ENCODE measurements at places on chromosomes 5 and 9. TPM values are rescaled to one million over a fixed set of nuclear protein-coding genes. Genes with fewer than 3 reads are reported as not detected.

Gene PDE6A
- not detected for total RNA-seq

- DNase-seq: no peak
- no peaks in the 10 kb centered on the region for H3K36me3 ChIP-seq
- no peak overlapping the region for H3K4me3 ChIP-seq
- H3K4me1 ChIP-seq: peaks cover 10% of the 10 kb centered on the region
- no peaks in the 10 kb centered on the region for H3K27me3 ChIP-seq
Observed at GRCh38 chr5:82107267-82107666, 135.4 kb downstream of the ATG10 start.

DNA sequence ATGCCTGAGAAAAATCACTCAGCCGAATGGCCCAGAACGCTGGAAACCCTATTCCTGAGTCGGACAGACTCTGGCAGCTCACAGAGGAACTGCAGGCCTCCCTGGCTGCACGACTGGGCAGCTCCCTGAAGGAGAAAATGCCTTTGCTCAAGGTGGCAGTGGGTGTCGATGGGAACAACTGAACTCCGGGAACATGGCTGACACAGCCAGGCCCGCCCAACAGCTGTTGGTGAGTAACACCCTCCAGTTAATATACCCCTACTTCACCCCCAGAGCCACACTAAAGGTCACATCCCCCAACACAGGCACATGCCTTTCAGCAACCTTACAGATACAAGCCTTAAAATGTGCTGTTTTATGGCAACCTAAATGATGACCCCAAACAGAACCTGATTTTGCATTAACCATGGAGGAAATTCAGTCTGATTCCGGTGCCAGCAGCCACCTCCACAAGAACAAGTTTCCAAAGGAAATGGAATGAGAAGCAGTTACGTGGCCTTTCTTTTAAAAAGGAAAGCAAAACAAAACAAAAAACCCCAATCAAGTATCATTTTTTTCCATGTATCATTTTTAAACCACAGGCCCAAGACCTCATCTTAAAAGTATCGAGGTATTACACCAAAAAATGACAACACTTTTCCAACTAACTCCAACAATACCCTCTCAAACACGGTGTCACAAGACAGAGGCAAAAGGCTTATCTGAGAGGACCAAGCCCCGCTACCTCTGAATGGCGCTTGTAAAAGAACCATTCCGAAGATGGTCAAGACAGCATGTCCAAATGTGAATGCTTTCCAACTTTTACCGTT lies 3.1 kb downstream of the KLF9 start:
- no peaks in the 10 kb centered on the region for H3K36me3 ChIP-seq
- H3K27me3 ChIP-seq: no peaks in the 10 kb centered on the region
- peaks cover 50% of the 10 kb centered on the region for H3K4me1 ChIP-seq
- peak overlapping the region; percentile 58 for H3K4me3 ChIP-seq

DNA sequence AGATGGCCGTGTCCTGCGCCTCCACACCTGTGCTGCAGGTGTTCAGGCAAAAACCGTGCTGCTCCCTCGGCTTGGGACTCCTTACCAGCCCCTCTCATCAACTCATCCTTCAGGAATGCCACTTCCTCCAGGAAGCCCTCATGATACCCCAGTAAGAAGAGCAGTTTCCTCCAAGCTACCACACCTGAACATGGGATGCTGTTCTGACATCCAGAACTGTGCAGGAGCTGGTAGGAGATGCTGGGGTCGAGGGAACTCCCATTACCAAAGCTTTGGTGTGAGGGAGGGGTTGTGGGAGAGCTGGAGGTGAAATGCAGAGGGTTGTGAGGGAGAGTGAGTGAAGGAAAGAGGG lies 18.9 kb downstream of the CARD19 start:
- H3K4me3 ChIP-seq: no peak overlapping the region
- H3K4me1 ChIP-seq: peaks cover 18% of the 10 kb centered on the region
- H3K36me3 ChIP-seq: peaks cover 6% of the 10 kb centered on the region

DNA sequence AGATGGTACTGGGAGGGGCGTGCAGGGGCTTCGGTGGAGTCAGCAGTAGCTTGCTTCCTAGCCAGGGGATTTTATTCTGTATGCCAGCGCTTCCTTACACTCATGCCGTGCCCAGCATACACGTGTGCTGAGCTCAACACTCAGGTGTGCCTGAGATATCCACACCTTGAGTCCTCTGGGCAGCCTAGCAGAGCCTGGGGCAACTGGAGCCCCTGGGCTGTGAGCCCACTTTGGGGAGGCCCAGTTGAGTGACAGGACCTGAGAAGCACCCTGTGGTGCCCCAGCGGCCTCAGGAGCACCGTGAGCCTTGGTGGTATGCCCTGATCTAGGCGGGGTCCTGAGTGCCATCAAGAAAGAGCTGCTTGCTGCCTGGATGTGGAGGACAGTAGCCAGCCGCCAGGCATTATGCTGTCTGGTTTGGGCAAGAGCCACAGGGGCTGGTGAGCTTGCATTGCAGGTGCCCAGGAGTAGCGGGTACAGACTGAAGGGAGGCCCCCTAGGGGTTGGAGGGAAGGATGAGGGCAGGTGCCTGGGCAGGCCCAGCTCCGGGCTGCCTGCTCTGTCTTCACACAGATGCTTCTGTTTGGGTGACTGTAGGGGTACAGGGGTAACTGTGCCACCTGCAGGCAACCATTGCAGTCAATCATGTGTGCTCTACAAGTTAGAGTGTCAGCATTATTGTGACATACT lies 42.9 kb downstream of the BNIP1 start:
- no peaks in the 10 kb centered on the region for H3K27me3 ChIP-seq
- H3K4me1 ChIP-seq: no peaks in the 10 kb centered on the region
- DNase-seq: no peak
- H3K27ac ChIP-seq: no peak overlapping the region

DNA sequence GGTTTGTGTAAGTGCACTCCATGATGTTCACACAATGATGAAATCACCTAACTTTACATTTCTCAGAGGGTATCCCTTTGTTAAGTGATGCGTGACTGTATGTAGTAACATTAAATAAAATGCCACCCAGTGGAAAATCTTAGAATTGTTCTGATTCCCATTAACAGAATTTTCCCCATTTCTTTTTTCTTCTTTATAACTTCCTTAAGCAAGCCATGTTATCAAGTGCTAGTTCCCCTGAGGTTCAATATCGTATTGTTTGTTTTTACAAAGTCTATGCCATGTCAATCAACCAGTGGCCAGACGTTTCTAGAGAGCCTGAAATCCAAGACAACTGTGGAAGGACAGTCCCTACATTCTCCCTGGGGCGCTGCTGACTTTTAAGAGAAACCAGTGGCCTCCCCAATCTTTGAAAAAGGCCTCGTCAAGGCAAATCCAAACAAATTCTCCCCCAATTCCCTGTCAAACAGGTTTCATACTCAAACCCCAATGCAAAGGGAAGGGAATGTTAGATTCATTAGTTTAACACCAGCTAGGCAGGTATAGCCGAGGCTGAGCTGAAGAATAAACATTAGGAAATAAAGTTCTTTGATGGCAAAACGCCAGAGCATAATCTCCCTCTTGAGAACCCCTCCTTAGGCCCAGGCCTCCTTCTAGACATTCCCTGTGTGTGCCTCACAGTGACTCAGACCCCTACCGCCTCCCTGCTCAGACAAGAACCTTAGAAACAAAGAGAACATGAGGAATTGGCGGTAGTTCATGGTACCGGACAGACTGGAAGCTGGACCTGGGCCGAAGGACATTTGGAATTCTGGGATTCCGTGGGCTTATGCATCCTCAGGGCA lies 198.7 kb downstream of the GNA14 start:
- DNase-seq: no peak
- no peaks in the 10 kb centered on the region for H3K4me1 ChIP-seq
- H3K36me3 ChIP-seq: no peaks in the 10 kb centered on the region
- no peaks in the 10 kb centered on the region for H3K27me3 ChIP-seq
- H3K4me3 ChIP-seq: no peak overlapping the region
- no peak overlapping the region for H3K27ac ChIP-seq

- H3K27ac ChIP-seq: no peak overlapping the region
- peaks cover 7% of the 10 kb centered on the region for H3K4me1 ChIP-seq
- no peak overlapping the region for H3K4me3 ChIP-seq
- no peak for DNase-seq
Observed at GRCh38 chr9:87115785-87116184, 168.5 kb upstream of the GAS1 start.

DNA sequence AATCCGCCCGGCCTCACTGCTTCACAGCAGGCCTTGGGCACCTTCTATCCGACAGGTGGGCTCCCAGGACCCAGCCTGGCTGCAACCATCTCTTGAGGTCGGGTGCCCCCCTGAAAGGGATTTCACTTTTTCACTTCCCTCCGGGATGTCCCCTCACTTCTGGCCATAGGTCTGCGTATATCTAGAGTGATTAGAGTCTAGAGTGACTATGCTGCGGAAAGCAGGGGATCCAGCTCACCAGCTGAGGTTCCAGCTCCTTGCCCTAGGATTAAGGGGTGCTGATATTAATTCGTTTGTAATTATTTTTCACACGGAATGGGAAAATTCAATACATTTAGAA lies 3.1 kb downstream of the DMRT2 start:
- no peaks in the 10 kb centered on the region for H3K36me3 ChIP-seq
- no peak for DNase-seq
- no peak overlapping the region for H3K4me3 ChIP-seq
